ENCODE measurements at places on chromosomes 1 and 21. TPM values are rescaled to one million over a fixed set of nuclear protein-coding genes. Genes with fewer than 3 reads are reported as not detected.

The CRP gene
- total RNA-seq: 0.85 TPM

DNA sequence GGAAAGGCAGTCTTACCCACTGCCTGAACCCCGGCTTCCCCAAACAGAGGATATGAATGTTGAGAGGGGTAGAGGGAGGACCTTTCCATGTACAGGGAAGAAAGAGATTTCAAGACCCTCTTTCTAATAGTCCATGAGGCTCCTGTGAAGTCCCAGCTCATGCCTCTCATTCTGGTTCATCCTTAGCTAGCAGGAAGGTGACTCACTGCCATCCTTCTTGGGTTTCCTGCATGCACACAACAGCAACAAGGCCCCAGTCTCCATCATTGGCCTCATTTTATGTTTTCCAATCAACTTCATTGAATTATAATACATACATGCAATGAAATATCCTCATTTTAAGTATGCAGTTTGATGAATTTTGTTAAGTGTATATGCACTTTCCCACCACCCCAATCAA is 46.2 kb downstream of the SYT2 start:
- DNase-seq: no peak

DNA sequence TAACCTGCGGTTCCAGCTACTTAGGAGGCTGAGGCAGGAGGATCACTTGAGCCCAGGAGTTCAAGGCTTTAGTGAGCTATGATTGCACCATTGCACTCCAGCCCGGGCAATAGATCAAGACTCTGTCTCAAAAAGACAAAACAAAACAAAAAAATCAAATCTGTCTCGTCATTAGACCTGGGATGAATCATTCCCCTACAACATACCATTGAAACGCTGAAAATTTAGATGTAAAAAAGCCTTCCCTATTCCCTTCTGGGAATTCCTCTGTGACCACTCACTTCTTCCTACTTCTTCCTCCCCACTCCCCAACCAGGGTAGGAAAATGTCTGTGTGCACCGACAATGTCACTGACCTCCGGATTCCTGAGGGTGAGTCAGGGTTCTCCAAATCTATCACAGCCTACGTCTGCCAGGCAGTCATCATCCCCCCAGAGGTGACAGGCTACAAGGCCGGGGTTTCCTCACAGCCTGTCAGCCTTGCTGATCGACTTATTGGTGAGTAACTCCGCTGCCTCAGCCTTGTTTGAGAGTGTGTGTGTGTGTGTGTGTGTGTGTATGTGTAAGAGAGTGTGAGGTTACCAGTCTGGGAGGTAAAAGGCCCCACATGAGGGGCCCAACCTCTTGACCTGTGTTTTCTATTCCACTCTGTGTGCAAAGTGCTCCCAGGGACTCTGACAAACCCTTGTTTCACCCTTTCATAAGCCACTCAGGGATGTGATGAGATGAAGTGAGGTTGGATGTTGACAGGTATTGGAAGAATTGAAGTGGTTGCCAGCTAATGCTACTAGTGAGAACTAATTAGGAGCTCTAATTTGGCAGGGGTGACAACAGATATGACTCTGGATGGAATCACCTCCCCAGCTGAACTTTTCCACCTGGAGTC is 16.3 kb upstream of the SARS1 start:
- DNase-seq: no peak

- no peak for DNase-seq
Measured at GRCh38 chr1:212218065-212218464, 67.1 kb upstream of the PPP2R5A start.

DNA sequence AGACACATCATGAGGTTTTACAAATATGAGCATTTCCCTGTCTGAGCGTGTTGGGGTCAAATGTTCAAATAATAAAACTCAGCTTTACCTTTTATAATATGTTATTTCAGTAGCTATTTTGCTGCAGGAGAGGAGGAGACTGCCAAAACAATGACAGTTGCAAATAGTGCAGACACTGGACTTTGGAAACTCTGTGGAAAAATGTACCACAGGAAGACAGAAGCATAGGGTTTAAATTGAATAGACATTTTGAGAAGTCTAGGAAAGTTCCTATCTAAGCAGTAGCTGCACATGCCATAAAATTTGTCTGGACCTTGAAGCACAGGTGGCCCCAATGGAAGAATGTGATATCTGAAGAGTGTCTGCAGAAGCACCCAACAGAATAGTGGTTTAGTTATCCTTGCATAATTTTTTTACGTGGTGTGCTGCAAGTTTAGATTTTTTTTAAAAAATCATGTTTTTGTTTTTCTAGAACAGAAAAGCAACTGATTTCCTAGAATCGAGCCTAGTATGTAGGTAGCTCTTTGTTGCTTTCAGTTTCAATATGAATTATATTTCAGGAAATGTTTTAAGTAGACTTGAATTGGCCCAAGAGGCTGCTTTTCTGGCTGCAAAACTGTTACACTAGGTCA is 14.0 kb upstream of the GBP5 start:
- DNase-seq: no peak

GRCh38 chr1:61518670-61519400 is 206.1 kb downstream of the TM2D1 start:
- DNase-seq: no peak

DNA sequence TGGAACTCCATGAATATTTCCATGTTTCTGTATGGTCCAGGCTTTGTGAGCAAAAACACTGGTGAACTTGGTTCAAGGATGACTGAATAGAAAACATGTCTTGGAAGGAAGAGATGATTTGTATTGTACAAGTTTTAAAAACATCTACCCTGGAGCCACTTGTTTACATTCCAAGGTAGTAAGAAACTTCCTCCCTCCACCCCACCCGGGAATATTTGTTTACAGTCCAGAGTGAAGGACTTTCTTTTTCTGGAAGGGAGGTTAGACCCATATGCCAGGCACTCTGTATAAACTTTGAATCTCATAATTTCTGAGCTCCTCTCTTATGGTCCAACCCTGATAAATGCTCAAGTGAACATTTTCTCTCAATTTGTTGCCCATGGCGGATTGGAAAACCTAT is 323.3 kb upstream of the LYPLAL1 start:
- no peak for DNase-seq

DNA sequence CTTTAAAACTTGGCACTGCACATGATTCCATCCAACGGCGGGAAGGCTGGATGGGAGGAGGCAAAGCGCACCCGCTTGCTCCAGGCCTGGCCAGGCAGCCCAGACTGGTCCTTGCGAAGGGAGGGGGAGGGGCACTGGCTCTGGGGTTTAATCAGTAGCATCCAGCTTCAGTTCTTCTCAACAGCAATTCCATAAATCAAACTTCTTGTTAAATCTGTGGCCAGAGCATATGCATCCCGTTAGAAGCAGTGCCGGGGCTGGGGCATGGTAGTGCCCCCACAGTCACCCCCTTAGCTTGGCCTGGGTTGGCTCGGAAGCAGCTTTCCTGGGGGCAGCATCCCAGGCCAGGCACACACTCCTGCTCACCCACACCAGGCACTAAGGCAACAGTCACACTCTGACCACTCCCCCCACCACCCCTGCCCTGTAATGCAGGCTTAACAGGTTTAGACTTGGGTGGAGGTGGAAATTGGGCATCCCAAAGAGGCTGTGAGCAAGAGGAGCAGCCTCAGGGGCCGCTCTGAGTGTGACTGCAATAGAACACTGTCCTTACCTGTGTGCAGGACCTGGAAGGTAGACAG is 94.1 kb upstream of the CASZ1 start:
- DNase-seq: no peak

- DNase-seq: no peak
Measured at GRCh38 chr1:159076438-159077119, at the start of gene AIM2. AIM2 (minus strand) TSS chr1:159076766; CDS start chr1:159073499, 3,267 bp downstream.
